GM12891 (cell line): ENCODE measurements at places on chromosomes 11 and 22.

- DNase-seq, result peak; percentile 70
These were observed 10.8 kb upstream of the CCDC86 start for GRCh38 chr11:60831143-60831500.

GRCh38 chr11:95595973-95596489 lies 193.6 kb downstream of the FAM76B start:
- no peak for DNase-seq

DNA sequence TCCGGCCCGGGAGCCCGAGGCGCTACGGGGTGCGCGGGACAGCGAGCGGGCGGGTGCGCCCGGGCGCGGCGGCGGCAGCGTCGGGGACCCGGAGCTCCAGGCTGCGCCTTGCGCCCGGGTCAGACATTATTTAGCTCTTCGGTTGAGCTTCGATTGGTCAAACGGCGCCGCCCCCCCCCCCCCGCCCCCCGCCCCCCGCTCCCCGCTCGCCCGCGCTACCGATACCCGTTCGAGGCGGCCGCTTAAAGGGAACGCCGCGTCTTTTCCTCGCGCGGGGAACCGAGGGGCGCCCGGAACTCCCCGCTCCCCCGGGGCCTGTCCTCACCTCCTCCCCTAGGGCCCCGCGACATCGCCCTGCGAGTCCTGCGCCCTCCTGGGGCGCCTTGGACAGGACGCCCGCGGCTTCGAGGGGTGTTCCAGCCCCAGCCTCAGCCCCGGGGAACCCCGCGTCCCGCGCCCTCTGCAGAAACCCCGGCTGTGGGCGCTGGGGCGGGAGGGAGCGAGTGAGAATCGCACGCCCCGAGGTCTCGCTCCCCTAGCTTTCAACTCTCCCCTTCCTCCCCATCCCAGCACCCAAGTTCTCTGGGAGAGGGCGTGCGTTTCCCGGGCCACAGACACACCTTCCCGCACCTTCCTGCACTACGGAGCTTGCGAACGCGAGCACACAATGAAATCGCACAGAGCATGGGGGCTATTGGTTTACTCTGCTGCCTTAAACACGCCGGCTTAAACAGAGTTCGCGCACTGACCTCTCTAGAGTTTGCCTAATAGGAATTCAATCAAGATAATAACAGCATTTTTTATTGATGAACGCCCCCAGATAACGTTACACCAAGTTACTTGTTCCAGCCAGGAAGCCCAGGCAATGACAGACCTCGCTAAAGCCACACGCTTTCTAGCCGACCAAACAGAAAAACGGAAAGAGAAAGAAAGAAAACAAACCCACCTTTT lies at the start of gene BDNF:
Gene BDNF (minus strand): TSS at position 105 of the 951 bp plus-strand sequence. CDS start 41,891 bp downstream, outside the sequence.
- no peak for DNase-seq

DNA sequence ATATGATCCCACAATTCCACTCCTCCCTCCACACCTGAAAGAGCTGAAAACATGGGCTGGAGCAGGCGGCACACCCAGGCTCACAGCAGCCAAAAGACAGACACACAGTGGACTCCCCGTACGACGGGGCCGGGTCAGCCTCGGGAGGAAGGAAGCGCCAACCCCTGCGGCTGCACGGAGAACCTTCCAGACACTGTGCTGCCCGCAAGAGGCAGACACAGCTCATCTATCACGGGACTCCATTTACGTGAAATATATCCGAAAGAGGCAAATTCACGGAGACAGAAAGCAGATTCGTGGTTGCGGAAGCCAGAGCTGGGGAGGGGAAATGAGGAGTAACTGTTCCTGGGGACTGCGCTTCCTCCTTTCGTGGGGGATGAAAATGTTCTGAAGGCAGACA lies 165.0 kb downstream of the BRD1 start:
- no peak for DNase-seq

DNA sequence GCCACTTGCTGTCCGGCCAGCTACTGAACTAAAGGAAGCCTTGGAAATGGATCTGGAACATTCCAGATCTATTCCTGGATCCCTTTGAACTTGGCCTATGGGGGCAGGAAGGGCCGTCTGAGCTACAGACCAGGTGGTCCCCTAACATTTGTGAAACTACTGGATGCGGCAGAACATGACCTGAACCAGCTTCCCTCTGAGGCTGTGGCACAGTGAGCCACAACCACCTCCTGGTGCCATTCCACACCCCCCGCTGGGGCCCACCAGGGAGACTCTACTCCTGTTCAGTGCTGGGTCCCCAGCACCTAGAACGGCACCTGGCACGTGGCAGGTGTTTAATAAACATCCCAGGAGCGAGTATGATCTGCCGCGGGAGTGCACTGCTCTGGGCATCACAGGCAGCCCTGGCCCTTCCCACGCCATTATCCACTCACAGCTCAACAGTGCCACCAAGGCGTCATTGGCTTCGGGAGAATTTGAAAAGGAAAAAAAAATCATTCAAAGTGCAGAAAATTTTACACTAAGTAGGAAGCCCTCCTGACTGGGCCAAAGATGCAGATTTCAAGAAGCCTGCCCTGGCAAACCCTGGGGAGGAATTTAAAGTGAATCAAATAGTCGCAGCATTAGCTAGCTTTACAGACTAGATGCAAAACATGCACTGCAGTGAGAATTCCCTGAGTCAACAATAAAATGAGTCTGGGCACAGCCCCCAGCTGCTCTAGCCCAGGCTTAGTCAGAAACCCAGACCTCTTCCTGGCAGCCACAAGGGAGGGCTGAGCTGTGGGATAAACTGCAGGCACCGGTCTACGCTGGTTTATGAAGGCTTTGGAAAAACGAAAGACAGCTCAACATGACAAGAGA lies 14.3 kb upstream of the EFCAB6 start:
- peak; percentile 18 for DNase-seq

- no peak for DNase-seq
These were observed 26.3 kb downstream of the APLNR start for GRCh38 chr11:57210781-57211180.

DNA sequence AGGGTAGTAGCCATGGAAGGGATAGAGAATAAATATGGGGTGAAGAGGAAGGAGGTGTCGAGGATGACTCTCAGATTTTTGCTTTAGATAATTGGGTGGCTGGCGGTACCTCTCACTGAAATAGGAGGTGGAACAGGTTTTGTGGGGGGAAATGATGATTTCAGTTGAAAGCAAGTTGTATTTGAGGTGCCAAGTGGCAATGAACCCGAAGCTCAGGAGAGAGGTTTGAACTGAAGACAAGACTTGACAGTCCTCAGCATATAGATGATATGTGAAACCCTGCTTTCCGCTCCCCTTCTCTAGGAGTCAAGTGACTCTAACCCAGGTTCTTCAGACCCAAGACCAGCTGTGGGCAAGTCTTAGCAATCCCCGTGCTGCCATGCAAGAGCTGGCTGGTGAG lies 33.7 kb downstream of the RRP8 start:
- DNase-seq, result no peak

GRCh38 chr22:43148581-43148980 lies 2.8 kb upstream of the TSPO start:
- DNase-seq, result no peak

DNA sequence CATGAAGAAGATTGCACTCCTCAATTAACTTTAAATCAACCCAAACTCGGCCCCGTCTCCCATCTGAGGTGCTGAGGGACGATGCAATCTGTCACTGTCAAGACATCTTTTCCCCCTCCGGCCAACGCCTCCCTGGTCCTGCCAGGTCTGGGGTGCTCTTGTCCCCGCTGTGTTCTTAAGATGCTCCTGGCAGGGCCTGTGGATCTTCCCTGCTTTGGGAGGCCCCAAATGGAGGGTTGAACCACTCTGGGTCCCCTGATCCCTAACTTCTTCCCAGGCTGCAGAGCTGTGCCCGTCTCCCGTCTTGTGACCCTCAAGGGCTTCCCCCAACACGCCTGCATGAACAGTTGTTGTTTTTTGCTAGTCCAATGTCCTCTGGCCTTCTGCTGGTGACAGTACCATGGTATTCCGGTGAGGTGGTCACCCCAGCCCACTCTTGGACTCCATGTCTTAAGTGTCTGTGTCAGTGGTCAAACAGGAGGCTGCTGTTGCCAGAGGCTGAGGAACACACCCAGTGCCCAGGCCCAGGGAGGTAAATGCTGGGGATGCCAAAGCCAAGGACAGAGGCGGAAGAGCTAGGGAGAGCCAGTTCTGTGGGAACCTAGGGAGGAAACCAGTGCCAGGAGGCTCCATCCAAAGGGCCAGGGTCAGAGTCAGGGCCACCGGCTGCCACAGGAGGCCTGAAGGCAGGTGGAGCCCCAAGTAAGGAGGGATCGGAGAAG lies 70.6 kb upstream of the SHANK2 start:
- no peak for DNase-seq

- no peak for DNase-seq
These were observed 54.9 kb downstream of the CD82 start for GRCh38 chr11:44620328-44620725.

GRCh38 chr22:47591709-47592108 lies 829.3 kb downstream of the TBC1D22A start:
- DNase-seq, result no peak

DNA sequence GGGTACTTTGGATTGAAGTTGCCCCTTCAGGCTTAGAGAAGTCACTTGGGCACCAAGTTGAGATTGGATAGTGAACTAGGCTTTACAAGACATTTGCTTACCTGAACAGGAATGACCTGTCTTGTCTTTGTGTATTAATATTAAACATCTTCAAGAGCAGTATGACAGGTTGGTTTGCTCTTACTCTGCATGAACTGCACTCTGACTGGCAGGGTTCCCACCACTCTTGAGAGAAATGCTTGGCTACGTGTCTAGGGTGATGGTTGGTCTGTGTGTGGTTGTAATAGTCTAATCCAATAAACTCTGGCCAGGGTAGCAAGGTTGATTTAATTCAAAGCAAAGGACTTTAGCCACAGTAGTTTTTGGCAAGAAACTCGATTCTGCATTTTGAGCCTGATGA lies 20.1 kb upstream of the SPTBN2 start:
- DNase-seq, result no peak

- no peak for DNase-seq
These were observed 458.8 kb upstream of the CNTN5 start for GRCh38 chr11:98561877-98562395.

DNA sequence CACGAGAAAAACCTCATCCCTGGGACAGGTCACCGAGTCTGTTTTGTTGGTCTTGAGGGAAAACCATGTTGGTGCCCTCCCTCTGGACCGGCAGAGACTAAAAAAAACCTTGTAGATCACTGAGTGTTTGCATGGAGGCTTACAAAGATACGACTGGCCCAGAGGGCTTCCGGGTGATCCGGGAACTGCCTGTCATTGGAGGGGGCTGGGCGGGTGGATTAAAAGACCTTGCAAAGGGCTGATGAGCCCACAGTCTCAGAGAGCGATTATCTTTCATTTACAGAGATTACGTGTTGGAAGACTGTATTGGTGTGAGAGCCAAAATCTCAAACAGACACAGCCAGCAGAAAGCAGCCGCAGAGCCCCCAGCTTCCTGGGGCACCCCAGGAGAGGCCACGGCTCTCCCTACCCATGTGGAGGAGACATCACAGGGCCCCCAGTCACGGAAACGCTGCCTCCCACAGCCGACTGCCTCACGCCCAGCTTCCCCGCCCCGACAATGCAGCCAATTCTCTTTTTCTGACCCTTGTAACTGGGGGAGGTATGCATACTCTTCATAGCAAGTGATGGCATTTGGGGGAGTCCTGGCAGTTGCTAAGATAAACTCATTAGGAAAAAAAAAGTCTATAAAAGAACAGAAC lies 426.4 kb downstream of the CTTN start:
- no peak for DNase-seq

GRCh38 chr11:11979488-11980117 lies 28.8 kb downstream of the DKK3 start:
- no peak for DNase-seq

DNA sequence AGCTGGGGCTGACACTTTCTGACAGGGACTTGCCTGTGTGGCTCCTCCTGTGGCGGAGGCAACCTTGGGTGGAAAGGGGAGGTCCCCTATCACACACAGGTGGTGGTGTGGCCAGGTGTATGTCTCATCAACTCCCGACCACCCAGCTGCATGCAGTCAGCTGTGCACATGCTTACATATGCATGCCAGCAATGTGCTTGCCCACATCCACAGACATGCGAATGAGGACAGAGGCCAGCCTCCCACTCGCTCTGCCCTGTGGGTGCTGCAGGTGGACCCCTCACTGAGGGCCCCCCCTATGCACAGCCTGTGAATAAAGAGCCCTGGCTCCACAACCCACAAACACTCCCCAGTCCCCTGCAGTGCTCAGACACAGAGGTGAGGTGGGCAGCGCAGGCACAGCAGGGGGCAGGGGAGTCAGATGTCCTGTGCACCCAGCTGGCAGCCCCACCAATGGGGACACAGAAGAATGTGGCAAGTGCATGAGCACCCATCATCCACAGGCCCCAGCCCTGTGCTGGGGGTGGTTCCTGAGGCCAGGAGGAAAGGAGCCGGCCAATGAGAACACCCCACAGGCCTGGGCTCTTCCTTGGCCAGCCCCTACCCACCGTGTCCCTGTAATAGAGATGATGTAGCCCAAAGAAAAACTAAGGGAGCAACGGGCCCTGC lies 9.5 kb downstream of the GNB1L start:
- DNase-seq, result no peak

- DNase-seq, result no peak
These were observed 2314.9 kb downstream of the LRRC4C start for GRCh38 chr11:39144351-39145130.

DNA sequence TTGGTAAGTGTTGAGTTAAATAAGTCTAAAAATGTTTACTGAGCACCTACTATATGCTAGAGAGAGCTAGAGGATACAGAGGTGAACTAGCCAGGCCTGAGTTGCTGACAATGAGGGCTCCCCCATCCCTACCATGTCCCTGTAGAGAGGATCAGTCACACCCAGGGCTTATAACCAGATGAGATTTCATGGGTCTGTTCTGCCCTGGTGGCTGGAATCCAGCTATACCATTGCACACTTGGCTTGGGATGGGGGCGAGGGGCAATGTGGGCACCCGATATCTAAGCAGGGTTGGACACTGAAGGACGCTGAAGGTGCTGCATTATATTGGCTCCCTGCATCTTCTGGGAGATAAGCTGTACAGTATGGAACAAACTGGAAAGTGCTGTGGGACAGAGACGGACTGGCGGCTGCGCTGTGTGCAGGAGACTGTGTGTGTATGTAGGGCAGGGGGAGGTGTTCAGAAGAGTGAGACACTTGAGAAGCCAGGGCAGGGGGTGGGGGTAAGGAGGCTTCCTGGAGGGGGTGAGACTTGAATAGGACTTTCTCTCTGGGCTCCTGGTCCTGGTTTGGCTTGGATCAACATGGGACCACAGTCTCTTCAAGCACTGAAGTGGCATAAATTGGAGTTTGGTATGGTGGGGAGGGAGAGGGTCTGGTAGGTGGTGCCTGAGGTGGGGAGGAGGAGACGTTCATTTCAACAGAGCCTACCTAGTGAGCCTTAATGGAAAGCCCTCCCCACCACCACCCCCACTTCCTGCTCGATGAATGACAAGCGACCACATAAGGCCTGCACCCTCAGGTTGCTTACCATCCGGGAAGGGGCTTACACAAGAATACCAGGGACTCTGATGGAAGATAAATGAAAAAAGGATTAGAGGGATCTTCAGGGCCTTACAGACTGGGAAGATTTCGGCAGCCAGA lies 1.8 kb downstream of the CD82 start:
- DNase-seq, result no peak

DNA sequence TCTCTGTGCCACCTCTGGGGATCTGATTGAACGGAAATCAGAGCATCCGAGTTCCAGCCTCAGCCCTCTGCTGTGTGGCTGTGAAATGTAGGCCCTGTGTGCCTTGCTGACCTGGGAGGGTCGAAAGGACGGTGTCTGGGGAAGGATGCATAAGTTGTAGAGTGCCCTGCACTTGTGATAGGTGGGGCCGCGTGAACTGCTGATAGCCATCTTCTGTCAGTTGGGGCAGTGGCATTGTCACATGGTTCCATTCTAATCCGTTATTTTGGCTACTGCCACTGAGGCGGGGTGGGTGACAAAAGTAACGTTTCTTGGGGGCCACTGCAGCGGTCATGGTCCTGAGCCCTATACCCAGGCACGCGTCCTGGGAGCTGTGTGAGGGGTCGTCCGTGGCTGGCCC lies 63.4 kb downstream of the LRP5 start:
- DNase-seq, result no peak
